Activated T-helper 17 cell treated with anti-CD3 and anti-CD28 coated beads, Interleukin-2, amount 50 U/mL, for 72 hours (primary cell): ENCODE measurements at places on chromosomes 7 and 10.
A peak's percentile ranks its signal among the peaks of the same experiment; 100 is the strongest.

DNA sequence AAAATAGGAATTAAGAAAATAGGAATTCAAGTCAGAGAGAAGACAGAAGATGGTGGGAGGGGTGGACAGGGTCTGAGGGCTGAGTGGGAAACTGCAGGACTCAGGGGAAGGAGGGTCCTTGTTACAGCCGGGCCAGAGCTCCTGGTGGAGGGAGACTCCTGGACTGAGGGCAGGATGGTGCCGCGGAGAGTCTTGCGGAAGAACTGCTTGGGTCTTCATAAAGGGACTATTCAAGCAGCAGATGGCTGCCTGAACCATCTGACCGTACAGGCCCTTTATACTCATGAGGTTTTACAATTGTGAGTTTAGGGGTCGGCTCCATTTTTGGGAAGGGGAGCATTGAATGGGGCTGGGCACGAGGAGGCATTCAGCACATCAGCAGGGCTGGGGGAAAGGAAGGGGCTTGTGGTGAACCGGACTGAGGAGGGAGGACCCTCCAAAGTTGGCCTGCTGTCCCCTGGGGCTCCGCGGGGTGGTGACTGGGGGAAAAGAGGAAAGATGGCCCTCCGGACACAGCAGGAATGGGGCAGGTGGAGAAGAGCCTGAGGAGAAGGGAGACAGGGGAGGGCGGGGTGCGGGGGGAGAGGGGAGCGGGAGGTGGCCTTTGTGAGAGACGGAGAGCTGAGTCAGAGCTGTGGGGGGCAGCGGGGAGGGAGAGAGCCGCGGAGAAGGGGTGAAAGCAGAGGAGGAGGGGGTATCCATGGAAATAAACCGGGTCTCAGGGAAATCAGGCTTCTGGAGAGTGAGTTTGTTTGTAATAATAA lies 1.5 kb downstream of the FAM131B start:
- H3K27ac ChIP-seq: no peak overlapping the region
- no peaks in the 10 kb centered on the region for H3K36me3 ChIP-seq
- H3K4me3 ChIP-seq: peak overlapping the region; percentile 75
- no peak for ATAC-seq
- H3K4me1 ChIP-seq: peaks cover 7% of the 10 kb centered on the region

DNA sequence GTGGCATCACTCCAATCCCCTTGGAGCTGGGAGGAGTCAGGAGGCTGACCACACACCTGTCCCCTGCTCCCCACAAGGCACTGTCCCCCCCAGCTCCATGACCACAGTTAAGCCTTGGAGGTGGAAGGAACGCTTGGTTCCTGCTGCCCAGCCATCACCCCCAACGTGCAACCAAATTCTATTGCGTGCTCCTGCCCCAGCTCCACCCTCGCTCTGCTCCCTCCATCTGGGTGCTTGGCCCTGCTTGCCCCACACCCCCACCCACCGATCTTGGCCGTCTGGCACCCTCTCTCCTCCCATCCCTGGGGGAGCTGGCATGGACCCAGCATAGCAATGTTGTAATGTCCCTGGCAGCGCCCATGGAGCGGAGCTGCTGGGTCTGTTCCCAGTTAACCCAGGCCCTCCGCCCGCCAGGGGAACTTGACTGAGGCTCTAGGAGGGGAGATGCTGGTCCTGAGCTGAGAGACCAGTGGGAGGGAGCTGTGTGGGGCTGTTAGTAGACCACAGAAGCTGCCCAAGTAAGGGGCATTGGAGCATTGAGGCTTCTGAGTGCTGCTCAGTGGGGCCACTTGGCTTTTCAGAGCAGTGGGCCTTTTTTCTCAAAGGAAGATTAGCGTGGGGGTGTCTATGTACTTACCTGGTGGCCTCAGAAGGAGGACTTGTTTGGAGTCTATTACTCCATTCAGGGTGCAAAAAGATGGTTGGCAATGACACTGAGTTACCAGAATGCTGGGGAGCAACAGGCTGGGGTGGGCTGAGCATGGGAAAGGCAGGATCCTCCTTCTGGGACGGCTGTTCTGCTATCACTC lies 1.1 kb downstream of the EPHB6 start:
- no peak for ATAC-seq
- H3K36me3 ChIP-seq: no peaks in the 10 kb centered on the region
- peak overlapping the region; percentile 51 for H3K4me3 ChIP-seq
- no peaks in the 10 kb centered on the region for H3K27me3 ChIP-seq
- H3K4me1 ChIP-seq: peaks cover 15% of the 10 kb centered on the region

DNA sequence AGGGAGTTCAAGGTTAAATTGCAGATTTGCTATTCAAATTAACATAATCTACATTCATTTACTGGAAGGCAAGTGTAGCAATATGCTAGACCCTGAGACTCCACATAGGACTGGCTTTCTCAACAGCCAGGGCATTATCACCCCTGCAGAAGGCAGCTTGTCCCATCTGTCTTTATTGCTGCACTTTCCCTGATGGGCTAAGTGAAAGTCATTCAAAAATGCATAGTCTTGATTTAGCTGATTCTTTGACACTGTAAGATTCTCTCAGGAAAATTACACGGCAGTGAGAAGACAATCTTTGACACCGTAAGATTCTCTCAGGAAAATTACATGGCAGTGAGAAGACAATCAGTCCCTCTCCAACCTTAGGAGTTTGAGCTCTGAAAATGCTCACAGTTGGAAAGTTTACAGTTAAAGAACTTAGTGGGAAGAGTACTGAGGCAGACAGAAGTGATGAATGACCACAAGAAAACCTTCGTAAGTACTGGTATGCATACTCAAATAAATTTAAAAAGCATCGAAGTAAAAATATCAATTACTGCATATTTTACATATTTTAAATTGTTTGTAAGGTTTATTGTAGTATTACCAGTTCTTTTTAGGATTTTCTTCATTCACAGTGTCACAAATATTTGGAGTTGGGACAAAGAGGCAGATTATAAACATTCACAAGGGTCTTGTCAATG lies 88.9 kb downstream of the RAPGEF5 start:
- no peaks in the 10 kb centered on the region for H3K36me3 ChIP-seq
- ATAC-seq: no peak
- peaks cover 6% of the 10 kb centered on the region for H3K4me1 ChIP-seq
- H3K4me3 ChIP-seq: peak overlapping the region; percentile 70

- no peaks in the 10 kb centered on the region for H3K4me1 ChIP-seq
- H3K27ac ChIP-seq: no peak overlapping the region
- no peak for ATAC-seq
- H3K36me3 ChIP-seq: no peaks in the 10 kb centered on the region
These were observed 30.5 kb upstream of the AUTS2 start for GRCh38 chr7:69567800-69568199.

DNA sequence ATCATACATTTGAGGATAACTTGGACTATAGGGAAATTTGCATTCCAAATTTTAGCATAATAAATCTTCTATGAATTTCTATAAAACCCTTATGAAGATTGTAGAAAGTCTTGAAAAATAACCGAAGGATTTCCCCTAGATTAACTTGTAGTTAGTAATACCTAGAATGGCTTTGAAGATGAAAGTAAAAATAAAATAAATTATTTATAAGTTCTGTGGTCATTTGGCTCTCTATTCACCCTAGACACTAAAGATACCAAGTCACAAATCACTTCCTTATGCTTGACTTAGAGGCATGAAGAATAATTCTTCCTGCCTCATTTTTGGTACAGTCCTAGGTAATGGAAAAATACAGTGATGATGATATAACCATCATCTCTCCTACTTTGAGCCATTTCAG lies 79.3 kb downstream of the CSTF2T start:
- peaks cover 4% of the 10 kb centered on the region for H3K27me3 ChIP-seq
- H3K4me3 ChIP-seq: no peak overlapping the region
- H3K36me3 ChIP-seq: no peaks in the 10 kb centered on the region
- ATAC-seq: no peak
- no peak overlapping the region for H3K27ac ChIP-seq
- H3K4me1 ChIP-seq: no peaks in the 10 kb centered on the region

DNA sequence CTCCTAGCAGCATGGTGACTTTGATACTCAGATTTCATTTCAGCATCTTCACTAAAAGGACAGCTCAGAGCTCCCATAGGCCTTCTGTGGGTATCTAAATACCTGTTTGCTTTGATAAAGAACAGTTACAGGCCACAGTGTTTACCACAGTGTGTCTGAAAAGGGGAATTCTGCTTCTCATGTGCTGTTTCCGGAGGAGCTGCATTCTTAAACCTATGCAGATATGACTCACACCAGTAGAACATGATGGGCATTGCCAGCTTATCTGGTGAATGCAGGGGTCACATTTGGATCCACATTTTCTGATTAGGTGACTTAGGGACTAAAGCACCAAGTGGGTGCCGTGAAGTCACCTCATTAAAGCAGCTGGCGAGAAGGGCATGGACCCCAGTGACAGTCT lies 52.6 kb downstream of the TRRAP start:
- peak overlapping the region; percentile 86 for H3K27ac ChIP-seq
- peak overlapping the region; percentile 85 for H3K4me3 ChIP-seq
- no peaks in the 10 kb centered on the region for H3K27me3 ChIP-seq
- H3K4me1 ChIP-seq: peaks cover 18% of the 10 kb centered on the region
- ATAC-seq: peak; percentile 98

DNA sequence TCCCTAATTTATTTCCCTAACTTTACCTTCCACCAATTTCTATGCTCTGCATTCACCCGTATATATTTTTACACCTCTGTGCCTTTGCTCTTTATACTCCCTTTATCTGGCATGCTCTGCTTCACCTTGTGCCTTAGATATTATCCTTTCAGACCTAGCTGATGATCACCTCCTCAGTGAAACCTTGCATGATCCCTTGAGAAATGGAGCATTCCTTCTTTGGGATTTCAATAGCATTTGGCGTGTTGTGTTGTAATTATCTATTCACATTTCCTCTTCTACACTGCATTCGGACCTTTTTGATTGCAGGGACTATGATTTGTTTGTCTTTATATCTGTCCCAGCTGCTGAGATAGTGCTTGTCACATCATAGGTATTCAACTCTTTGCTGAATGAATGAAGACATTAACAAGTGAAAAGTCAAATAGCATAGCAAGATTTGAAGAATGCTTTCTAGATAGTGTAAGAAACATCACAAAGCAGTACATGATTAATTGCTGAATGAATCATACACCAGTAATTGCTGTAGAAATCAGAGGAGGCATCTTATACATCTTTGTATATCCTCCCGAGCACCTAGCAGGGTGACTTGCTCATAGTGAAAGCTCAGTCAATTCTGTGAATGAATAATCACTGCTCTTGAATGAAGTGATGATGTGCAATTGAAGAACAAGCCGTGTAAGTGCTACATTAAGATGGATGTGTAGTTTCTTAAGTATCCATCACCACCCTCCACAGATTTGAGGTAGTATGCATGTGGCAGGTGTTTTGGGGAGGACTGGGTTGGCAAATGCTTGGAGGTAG lies 2.0 kb upstream of the TM9SF3 start:
- H3K27ac ChIP-seq: no peak overlapping the region
- H3K36me3 ChIP-seq: peaks cover 18% of the 10 kb centered on the region
- peaks cover 16% of the 10 kb centered on the region for H3K4me1 ChIP-seq
- peak; percentile 82 for ATAC-seq
- no peak overlapping the region for H3K4me3 ChIP-seq

GRCh38 chr7:30843741-30844482 lies 67.7 kb upstream of the AQP1 start:
- peaks cover 4% of the 10 kb centered on the region for H3K4me1 ChIP-seq
- no peaks in the 10 kb centered on the region for H3K27me3 ChIP-seq
- ATAC-seq: peak; percentile 9
- no peak overlapping the region for H3K27ac ChIP-seq
- H3K4me3 ChIP-seq: no peak overlapping the region

DNA sequence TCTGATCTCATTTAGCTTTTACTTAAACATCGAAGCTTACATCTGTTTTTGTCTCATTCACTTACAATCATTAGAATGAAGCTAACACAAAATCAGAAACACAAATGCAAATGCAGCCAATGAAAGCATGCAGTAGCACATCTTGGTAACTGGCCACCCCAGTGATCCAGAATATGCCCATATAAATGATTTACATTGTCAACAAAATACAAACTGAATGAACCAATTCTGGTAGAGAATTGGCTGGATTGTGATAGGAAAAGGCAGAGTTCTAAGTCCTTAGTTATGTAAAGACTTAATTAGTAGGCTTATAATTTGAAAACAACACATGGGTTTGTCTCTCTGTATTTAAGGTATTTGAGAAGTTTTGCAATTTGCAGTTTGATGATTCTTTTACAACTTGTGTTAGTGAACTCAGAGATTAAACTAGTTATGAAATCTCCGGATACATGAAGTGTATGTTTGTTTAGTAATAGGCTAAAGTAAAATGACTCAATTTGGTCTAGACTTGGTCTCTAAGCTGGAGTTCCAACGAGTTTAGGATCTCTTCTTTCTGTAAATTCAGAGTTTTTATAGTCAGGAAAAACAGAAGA lies 21.2 kb downstream of the TECTB start:
- no peak overlapping the region for H3K27ac ChIP-seq
- H3K27me3 ChIP-seq: peaks cover 12% of the 10 kb centered on the region
- H3K36me3 ChIP-seq: no peaks in the 10 kb centered on the region
- ATAC-seq: no peak
- no peaks in the 10 kb centered on the region for H3K4me1 ChIP-seq

DNA sequence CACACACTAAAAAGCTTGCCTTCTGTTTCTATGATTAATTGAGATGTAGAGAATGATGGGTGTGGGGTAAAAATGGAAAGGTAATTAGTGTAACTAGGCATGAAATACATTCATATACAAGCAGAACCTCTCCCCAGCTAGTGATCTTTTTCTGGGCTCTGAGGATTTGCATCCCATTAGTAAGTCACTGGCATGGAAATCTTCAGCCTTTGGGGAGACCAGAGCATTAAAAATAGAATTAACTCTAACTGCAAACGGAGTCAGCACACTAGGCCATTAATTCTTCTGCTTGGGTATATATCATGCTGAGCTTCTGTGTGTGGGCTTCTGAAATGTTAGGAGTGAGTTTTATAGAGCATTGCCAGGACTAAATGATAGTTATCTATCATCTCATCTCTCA lies 128.9 kb downstream of the HDAC9 start:
- H3K36me3 ChIP-seq: no peaks in the 10 kb centered on the region
- no peaks in the 10 kb centered on the region for H3K27me3 ChIP-seq
- H3K4me3 ChIP-seq: no peak overlapping the region
- H3K4me1 ChIP-seq: no peaks in the 10 kb centered on the region

DNA sequence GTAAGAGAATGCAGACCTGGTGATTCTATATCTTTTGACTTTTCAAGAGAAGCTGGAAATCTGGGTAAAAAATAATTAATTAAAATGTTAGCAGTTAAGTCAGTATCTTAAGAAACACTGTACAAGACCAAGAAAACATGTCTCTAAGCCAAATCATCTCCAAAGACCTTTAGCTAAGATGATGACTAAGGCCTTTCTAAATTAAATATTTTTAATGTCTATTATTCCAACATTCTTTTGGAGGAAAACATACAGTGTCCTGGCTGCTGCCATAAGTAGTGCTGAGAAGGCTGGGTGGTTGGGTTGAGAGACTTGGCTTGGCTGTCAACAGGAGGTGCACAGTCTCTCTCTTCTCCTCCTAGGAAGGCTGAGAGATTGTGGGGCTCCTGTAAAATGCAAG lies 20.3 kb downstream of the STARD3NL start:
- H3K4me1 ChIP-seq: peaks cover 4% of the 10 kb centered on the region
- H3K27ac ChIP-seq: no peak overlapping the region
- H3K27me3 ChIP-seq: no peaks in the 10 kb centered on the region
- H3K36me3 ChIP-seq: peaks cover 12% of the 10 kb centered on the region
- H3K4me3 ChIP-seq: no peak overlapping the region

GRCh38 chr7:16934722-16935340 lies 53.0 kb upstream of the AGR3 start:
- H3K27me3 ChIP-seq: no peaks in the 10 kb centered on the region
- no peak overlapping the region for H3K4me3 ChIP-seq
- H3K4me1 ChIP-seq: peaks cover 22% of the 10 kb centered on the region
- peak; percentile 82 for ATAC-seq

- peaks cover 5% of the 10 kb centered on the region for H3K36me3 ChIP-seq
- no peaks in the 10 kb centered on the region for H3K27me3 ChIP-seq
- peaks cover 27% of the 10 kb centered on the region for H3K4me1 ChIP-seq
- H3K4me3 ChIP-seq: no peak overlapping the region
- ATAC-seq: no peak
These were observed 127.0 kb downstream of the SRPK2 start for GRCh38 chr7:105261689-105262088.
